ENCODE measurements at places on chromosomes 11 and 22.

GRCh38 chr11:129018126-129018525 lies 75.5 kb upstream of the TP53AIP1 start:
- no peak for DNase-seq

DNA sequence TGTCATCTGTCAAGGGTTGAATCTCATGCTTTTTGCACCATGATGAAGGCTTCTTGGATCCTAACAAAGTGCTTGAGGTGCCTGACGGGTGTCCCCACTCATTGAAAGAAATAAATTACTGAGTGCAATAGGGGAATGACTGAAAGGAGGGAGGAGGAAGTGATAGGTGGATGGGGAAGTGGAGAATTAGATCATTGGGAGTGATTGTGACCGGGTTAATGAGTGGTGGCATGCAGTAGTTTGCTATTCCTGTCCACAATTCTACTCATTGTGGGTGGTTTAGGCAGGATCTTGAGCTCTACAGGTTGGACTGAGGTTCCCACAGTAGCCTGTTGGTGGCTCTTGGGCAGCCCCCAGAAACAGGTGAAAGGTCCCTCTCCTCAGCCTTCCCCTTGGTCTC lies 44.3 kb downstream of the THAP12 start:
- DNase-seq: no peak

DNA sequence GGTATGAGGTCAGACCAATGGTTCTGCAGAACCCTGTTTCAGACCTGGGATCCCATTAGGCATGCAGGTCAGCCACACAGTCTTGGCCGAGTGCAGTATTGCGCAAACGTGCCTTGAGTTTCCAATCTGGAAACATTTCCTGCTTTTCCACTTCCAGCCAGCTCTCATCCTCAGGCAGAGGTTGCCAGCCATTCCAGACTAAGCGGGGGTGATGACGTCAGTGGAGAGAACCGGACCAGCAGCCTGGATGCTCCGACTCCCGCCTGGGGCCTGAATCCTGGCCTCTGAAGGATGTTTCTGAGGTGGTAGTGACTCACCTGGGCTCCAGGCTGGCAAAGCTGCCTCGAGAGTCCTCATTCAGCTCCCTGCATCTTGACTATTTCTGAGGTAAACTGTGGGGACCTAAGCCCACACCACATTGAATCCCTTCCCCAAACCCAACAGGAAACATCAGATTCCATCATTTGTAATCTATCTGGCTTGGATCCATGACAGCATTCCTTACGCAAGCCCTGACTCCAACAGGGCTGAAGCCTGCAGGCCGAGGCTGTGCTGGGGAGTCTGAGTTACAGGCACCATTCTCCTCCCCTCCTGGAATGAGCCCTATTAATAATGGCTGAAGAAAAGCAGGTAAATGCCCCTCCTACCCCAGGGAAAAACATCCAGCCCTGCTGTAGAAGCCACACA lies 83.0 kb downstream of the ABTB2 start:
- no peak for DNase-seq

DNA sequence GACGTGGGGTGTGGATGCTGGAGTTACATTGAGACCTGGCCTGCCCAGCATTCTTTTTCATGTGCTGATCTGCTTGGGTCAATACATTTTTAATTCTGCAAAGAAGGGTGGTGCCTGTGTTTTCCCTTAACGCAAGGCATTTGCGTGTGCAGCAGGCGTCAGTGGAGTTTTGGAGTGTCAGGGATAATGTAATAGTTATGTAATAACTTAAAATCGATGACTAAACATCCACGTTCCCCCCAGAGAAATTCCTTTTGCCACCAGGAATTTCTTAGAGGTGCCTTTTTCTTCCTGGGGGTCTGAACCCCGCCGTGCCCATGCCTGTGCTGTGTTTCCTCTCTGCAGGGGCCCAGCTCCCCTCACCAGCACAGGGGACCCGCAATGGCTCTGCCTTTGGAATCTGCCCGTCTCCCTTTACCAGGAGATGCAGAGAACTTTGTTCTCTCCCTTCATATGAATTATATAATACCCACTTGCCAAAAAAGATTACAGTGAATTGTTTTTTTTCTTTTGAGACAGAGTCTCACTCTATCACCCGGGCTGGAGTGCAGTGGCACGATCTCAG lies 62.6 kb downstream of the TBC1D22A start:
- no peak for DNase-seq

- DNase-seq: no peak
Observed at GRCh38 chr11:46438211-46438610, 46.6 kb upstream of the CHRM4 start.

- DNase-seq: no peak
Observed at GRCh38 chr22:42969348-42969975, 45.5 kb downstream of the PACSIN2 start.

DNA sequence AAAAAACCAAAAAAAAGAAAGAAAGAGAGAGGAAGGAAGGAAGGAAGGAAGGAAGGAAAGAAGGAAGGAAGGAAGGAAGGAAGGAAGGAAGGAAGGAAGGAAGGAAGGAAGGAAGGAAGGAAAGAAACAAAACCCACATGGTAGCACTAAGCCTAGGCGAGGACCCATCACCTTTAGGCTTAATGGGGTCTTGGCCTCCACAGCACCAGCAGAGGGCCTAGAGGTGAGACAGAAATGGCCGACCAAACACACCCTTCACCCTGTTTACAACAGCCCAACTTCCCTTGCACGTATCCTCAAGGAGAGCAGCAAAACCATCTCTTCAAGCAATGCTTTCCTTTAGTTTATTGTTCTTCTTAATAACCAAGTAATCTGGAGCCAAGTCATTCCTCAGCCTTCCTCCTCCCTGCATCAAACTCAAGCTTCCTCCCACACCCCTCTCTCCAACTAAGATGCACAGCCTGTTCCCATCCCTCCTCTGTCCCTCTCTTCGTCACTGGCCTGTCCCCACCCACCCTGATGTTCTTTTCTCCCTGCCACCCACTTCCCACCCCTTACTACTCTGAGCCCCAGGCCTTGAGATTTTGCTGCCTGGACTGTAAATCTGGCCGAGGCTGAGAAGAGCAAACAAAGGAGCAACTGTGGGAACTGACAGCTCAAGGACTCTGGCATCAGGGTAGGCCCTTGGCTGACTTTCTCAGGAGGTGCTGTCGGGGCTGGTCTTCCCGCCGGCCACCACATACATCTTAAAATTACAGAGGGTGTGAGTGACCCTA lies 26.0 kb downstream of the POU2AF1 start:
- DNase-seq: no peak

- no peak for DNase-seq
Observed at GRCh38 chr11:48055292-48056132, 75.2 kb downstream of the PTPRJ start.

DNA sequence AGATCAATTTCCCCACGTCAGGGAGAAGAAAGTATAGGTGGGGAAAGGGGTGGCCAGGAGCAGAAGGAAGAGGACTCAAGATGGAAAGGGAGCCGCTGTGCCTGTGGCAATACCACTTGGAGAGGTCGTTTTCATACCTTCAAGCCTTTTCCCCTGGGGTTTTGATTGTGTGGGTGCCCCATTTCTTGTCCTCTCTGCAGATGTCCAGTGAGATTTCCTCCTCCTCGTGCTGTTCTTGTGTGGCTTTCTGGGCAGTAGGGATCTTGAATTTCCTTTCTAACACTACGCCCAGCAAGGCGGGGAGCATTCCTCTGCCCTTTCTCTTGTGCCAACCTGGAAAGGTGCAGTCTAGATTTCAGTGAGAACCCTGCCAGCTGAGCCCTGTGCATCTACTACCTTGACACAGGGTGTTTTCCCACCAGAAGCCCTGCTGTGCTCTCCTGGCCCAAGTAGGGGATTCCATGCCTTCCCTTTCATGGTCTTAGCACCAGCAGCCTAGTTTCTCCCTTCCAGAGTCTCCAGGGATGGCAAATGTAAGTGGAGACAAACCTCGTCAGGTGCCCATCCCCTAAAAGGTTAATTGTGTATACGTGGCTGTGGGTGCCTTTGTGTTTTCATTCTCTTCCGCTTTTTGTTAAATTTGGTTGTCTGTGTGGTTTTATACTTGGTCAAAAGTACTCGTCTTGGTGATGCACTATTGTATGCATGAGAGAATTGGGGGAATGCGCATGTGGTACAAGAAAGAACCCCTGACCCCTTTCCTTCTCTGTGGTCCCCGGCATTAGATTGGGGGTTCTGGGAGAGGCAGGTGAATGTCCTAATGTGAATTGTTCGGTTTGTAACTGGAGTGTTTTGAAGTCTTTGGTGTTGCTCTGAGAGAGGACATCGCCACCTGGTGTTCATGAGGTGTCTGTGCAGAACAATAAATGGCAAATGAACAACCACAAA lies 71.4 kb upstream of the MPEG1 start:
- no peak for DNase-seq

- DNase-seq: no peak
Observed at GRCh38 chr11:78339945-78340344, 77.7 kb downstream of the GAB2 start.

Data from D721Med (cell line).